ENCODE measurements at places on chromosomes 4 and X.

- DNase-seq = no peak
Measured at GRCh38 chrX:96689991-96690390, 5.3 kb downstream of the DIAPH2 start.

DNA sequence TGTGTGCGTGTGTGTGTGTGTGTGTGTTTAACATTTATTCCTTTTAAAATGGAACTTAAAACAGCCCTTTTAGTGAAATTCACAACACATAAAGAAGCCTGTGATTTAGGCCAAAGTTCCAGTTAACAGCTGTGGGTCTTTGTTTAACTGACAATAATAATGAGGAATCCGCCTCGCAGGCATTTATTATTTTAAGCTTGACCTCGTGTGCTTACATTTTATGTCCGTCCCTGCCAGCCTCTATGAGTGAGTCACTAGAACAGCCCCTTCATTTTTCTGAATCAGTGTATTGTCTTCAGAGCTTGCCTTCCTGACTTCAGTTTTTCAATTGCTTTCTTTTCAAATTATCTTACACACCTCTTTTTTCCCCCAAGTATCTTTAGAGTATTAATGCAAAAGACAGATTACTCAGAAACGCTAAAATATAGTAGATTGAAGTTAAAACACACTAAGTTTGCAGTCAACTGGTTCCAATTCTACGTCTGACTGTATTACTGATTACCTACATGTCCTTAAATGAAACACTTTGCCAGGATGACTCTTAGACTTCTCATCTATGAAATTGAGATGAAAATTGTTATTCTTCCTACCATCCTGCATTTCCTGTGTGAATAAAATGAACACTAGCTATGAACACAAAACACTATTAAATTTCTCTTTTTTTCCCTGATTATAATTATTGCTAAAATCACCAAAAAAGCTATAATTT is 319.6 kb upstream of the HS3ST1 start:
- DNase-seq = no peak

DNA sequence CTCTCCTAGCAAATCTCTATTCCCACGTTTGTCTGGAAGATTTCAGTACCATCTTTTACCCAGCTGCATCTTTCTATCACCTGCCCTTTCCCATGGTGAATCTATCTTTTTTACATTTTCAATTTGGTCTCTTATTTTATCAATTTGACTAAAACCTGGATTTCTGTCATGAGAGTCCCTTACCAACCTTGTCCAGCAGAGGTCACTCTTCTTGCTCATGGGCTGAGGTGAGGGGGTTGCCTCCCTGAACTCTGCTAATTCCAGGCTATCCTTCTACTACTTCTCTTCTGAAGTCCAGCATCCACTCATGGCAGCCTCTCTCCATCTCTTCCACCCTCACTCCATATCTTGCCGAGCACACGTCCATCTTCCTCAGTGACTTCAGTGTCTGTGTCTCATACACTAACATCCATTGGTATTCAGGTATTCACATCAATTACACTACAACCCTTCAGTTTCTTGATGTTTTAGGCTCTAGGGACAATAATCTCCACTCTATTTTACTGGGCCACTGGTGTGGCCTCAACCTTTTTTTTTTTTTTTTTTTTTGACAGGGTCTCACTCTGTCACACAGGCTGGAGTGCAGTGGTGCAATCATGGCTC is 17.8 kb upstream of the ZNF827 start:
- DNase-seq = no peak

GRCh38 chr4:17597517-17597916 is 16.9 kb upstream of the MED28 start:
- no peak for DNase-seq

DNA sequence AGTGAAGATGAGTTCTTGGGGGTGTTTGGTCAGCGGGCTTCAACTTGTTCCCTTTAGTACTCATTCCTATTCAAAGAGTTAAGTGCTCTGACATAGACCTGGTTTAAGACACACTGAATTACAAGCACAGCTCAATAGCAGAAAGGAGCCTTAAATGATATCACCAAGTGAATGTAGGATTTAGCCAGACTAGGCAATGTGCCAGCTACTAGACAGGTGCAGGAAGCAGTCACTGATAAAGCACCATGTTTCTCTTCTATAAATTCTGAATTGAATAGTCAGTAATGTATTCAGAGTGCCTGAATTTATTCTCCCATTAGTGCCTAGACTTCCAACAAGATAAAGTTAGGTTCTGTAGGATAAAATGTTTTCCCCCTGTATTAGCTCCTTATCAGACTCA is 63.6 kb downstream of the ASB9 start:
- DNase-seq = no peak

GRCh38 chr4:153643406-153644383 is 40.4 kb upstream of the TLR2 start:
- DNase-seq = no peak

GRCh38 chr4:6193399-6193798 is 7.0 kb downstream of the JAKMIP1 start:
- DNase-seq = no peak

- DNase-seq = no peak
Measured at GRCh38 chr4:27217261-27217769, 356.7 kb downstream of the STIM2 start.

- no peak for DNase-seq
Measured at GRCh38 chrX:85996555-85996954, 50.8 kb downstream of the CHM start.

- DNase-seq = no peak
Measured at GRCh38 chrX:118637997-118638396, 89.4 kb upstream of the IL13RA1 start.

DNA sequence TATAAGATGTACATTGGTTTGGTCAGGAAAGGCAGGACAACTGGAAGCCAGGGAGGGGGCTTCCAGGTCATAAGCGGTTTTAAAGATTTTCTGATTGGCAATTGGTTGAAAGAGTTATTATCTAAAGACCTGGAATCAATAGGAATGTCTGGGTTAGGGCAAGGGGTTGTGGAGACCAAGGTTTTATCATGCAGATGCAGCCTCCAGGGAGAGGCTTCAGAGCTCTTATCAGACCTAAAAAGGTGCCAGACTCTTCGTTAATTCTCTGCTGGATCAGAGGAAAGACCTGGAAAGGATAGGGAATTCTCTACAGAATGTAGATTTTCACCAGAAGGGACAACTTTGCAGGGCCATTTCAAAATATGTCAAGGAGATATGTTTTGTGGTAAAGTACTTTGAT is 62.8 kb downstream of the BEX3 start:
- DNase-seq = no peak

DNA sequence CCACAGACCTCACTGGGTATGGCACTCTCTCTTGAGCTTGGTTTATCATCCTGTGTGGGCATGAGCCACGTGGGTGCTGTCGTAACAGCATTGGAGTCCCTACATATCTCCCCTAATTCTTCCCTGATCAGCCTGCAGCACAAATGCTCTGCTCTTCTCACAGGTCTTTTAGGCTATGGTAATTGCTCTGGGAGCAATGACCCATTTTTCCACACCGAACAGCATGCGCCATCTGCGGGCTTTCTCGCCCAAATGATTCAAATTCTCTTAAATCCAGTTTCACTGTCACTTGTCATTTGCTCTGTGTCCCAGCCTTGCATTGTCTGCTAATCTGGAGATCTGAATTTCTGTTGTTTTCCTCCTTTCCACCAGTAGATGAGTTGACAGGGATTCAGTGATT is 48.9 kb upstream of the GATB start:
- DNase-seq = no peak

- no peak for DNase-seq
Measured at GRCh38 chr4:20615486-20616260, 84.6 kb upstream of the PACRGL start.

- DNase-seq = no peak
Measured at GRCh38 chr4:146381263-146381872, 140.4 kb downstream of the SLC10A7 start.

- no peak for DNase-seq
Measured at GRCh38 chrX:149302705-149303104, 202.4 kb downstream of the IDS start.
